Heart left ventricle (tissue), 16 donors: ENCODE measurements at places on chromosomes 4 and X.

GRCh38 chrX:17579026-17579425 is 158.3 kb upstream of the SCML1 start:
- no peak for DNase-seq

GRCh38 chrX:12901486-12901885 is 4.9 kb upstream of the TLR8 start:
- DNase-seq: peak; percentile 40

DNA sequence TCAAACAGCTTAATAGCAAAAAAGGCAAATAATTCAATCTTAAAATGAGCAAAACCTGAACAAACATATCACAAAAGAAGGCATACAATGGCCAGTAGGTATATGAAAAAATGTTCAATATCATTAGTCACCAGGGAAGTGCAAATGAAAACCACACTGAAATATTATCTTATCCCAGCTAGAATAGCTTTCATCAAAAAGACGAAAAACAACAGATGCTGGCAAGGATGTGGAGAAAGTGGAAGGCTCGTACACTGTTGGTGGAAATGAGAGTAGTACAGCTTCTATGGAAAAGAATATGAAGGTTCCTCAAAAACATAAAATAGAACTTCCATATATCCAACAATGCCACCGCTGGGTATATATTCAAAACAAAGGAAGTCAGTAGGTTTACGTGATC is 29.3 kb upstream of the ANXA10 start:
- DNase-seq: no peak

- DNase-seq: peak; percentile 77
Observed at GRCh38 chr4:89056953-89057398, at the start of gene FAM13A. FAM13A (minus strand) TSS chr4:89057185; CDS start chr4:89056964, 221 bp downstream.

DNA sequence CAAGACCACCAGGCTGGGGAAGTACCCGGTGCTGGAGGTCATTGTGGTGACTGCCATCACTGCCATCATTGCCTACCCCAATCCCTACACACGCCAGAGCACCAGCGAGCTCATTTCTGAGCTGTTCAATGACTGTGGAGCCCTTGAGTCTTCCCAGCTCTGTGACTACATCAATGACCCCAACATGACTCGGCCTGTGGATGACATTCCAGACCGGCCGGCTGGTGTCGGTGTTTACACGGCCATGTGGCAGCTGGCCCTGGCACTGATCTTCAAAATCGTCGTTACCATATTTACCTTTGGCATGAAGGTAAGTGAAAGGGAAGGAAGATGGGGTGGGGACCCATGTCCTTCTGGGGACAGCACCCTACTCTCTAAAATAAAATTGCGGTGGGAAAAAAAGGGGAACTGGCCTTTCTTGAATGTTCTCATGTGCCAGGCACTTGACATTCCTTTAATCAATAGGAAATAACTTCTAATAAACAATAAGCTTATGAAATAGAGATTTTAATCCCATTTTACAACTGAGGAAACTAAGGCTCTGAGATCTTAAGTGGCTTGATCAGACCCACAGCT is 51.6 kb downstream of the CLCN4 start:
- DNase-seq: no peak

GRCh38 chrX:35699642-35700041 is 98.5 kb upstream of the MAGEB16 start:
- no peak for DNase-seq

GRCh38 chrX:156005144-156005543 is 7.6 kb downstream of the IL9R start:
- no peak for DNase-seq

DNA sequence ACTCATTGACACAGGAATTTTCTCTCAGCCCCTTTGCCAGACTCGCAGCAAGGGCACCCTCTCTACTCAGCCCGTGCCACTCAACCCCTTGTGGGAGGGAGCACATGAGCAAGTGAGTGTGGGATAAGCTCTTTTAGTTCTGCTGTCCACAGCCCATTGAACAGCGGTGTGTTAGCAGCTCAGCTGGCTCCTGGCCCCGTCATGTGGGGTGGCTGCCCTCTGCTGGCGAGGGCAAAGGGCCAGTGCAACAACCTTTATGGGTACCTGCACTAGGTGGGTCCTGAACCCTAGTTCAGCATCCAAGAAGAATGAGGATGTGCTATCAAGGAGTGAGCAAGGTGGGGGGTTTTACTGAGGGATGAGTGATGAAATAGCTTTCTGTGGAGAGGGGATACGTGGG is 85.0 kb upstream of the ZNF81 start:
- DNase-seq: peak; percentile 44

DNA sequence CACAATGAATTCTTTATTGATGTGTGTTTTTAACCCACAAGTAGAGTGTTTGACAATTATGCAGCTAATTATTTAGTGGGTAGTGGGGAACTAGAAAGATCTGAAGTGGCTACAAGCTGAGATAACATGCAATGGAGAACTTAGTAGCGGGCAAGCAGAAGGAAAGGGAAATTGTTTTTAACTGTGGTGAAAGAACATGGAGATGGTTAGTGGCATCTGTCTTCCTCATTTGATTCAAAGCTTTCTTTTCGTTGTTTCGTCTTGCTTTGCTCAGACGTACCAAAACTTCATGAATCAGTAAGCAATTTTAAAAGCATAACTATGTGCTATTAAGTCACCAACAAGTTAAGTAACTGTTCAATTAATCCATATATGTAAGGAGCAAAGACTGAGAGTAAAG is 169.9 kb downstream of the BANK1 start:
- no peak for DNase-seq

GRCh38 chr4:82694046-82694445 is 104.5 kb downstream of the SCD5 start:
- no peak for DNase-seq

- DNase-seq: no peak
Observed at GRCh38 chr4:125123570-125124109, 191.1 kb upstream of the FAT4 start.

DNA sequence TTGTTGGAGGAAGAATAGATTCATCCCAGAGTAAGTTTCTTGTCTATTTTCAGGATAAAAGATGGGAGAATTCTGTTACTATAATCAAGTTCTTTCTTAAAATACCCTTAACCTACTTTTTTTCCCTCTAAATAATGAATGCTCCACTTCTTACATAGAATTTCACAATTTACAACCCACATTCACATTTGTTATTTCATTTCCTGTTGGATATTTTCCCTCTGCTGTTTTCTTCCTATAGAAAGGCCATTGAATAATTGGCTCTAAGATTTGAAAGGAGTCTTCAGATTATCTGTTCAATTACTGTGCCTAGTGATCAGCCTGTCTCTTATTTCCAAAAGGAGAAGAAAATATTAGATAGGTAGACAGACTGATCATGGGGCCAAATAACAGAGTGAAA is 79.7 kb downstream of the CPE start:
- DNase-seq: no peak

- DNase-seq: no peak
Observed at GRCh38 chr4:80586716-80587115, 251.2 kb downstream of the CFAP299 start.

DNA sequence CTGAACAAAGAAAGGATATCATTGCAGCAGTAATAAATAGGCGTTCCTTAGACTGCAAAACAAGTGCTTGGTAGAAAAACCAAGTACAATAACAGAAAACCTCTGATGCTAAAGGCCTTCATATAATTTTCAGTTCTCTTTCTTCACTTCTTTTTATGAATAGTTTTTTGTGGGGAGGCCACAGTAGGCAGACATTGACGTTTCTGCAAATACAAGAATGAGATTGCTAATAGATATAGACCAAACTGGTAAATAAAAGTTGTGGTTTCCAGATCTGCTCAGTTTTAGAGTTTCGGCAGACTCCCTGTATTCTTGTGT is 57.0 kb upstream of the RAP1GDS1 start:
- DNase-seq: no peak

GRCh38 chr4:94833394-94833793 is 75.6 kb downstream of the BMPR1B start:
- no peak for DNase-seq

- DNase-seq: no peak
Observed at GRCh38 chr4:6826781-6827508, 44.4 kb downstream of the KIAA0232 start.

DNA sequence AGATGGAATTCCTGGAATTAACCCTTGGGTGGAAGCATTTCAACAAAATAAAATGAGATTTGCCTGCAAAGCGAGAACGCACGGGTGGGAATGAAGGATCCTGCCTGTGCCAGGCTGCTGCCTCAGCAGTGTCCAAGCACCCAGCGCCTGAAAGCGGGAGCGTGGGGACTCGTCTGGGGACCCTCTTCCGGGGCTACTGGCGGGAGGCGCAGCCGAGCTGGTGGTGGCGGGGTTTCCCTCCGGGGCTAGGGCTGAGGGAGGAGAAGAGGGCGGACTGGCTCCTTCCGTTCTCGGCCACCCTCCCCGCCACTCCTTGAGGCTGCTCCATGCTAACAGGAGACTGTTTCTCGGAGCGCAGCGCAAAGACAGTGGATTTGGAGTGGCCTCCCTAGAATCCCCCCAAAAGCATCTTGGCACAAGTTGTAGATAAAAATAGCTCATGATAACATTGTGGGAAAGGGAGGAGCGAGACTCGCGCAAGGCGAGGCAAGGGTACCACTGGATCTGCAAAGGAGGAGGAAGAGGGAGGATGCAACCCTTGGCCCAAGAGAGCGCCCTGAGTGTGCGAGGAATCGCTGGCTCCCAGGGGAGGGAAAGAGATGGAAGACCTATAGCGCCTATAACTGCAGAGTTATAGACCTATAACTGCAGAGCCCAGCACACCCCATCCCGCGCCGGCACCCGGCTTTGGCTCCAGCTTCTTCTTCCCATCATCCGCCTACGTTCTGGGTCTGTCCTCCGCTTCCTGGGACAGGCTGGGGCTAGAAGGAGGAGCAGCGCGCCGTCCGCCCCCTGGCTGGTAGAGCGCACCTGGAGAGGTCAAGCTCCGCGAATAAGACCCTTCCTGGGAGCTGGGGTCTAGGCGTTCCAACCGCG is 1.3 kb downstream of the HS3ST1 start:
- peak; percentile 26 for DNase-seq

GRCh38 chr4:165872461-165873297 is at the start of gene TLL1:
TLL1 (plus strand) TSS chr4:165873237; CDS start chr4:165873905, 668 bp downstream.
- peak; percentile 28 for DNase-seq

- no peak for DNase-seq
Observed at GRCh38 chr4:165738571-165738970, 134.5 kb upstream of the TLL1 start.

GRCh38 chr4:58560736-58561135 is 1450.6 kb upstream of the IGFBP7 start:
- DNase-seq: no peak

DNA sequence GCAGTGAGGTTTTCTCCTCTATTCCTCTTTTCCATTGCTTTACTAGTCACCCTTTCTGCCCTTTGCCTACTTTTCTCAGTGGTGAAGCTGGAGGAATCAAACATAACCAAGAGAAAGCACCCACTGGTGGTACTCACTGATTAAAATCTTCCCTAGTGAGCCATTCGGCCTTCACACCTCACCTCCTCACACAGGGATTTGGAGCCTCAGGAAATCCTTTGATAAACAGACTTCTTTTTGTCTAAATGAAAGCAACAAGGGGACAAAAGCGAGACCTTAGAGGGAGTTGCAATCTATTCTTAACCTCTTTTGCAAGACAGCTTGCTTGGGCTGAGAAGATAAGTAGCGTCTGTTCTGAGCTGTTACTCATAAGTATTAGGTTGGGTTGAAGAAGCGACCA is 572.6 kb downstream of the ZNF674 start:
- no peak for DNase-seq

GRCh38 chr4:189530848-189531247 is 409.8 kb upstream of the FRG1 start:
- no peak for DNase-seq

- no peak for DNase-seq
Observed at GRCh38 chr4:66639361-66639760, 905.9 kb downstream of the CENPC start.

GRCh38 chr4:98448908-98449307 is 187.7 kb downstream of the RAP1GDS1 start:
- DNase-seq: no peak

- no peak for DNase-seq
Observed at GRCh38 chr4:138774940-138775339, 240.6 kb upstream of the NOCT start.

DNA sequence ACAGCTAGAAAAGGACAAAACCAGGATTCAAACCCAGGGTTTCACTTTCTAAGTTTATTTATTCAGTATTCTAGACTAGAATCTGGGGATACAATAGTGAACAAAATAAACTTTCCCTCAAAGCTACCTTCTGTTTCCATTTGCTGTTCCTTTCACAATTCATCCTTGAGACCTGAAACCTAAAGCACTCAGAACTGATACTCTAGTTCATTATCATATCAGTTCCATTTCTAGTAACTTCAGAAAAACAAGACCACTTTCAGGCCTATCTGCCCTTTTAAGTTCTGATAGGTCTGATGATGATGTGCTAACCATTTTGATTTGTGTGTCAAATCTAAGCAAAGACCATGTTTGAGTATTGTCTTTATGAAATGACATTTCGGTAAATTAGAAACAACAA is 7.8 kb upstream of the XK start:
- DNase-seq: no peak

GRCh38 chr4:174538876-174539250 is 16.6 kb upstream of the HPGD start:
- DNase-seq: no peak

DNA sequence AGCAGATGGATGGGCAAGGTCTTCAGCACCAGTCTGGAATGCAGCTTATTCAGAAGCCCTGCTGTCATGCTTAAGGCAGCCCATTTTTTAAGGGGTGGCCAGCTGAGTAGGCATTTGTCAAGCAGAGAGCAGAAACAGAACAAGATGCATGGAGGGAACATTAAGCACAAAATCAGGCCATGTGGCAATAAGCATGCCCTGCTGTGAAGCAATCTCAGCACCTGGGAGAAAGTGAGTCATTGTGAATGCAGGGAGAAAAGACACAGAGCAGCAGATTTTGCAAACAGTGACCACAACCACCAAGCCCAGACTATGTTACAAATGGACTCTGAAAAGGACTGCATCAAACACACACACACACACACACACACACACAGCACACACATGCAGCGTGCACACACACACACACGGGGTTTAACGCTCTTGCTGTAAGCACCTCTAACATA is 94.1 kb upstream of the GALNT7 start:
- no peak for DNase-seq
